ENCODE measurements at places on chromosomes 7 and 10.

GRCh38 chr7:116829041-116829440 is 33.3 kb upstream of the CAPZA2 start:
- DNase-seq = no peak

- DNase-seq = no peak
Measured at GRCh38 chr7:69076566-69076965, 521.7 kb upstream of the AUTS2 start.

- no peak for DNase-seq
Measured at GRCh38 chr10:85967594-85967993, 399.0 kb downstream of the GRID1 start.

DNA sequence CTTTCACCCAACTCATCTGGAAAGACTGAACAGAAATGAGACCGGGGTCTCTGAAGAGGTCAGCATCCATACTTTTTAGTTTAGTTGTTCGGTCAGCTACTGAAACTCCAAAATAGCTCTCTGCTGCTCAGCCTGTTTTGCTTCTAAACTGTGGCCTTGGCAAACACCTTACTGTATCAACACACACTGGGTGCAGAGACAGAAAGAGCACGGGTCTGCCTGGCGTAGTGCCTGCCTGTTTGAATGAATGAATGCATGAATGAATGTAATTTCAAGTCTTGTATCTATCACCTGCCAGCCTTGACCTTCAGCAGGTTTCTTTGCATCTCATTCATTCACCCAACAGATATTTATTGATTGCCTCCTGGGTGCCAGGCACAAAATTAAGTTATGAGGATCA is 98.4 kb downstream of the PLPP4 start:
- DNase-seq = no peak

GRCh38 chr7:85565276-85565675 is 378.4 kb upstream of the SEMA3D start:
- DNase-seq = no peak

- no peak for DNase-seq
Measured at GRCh38 chr7:18902892-18903291, 214.5 kb downstream of the TWIST1 start.

DNA sequence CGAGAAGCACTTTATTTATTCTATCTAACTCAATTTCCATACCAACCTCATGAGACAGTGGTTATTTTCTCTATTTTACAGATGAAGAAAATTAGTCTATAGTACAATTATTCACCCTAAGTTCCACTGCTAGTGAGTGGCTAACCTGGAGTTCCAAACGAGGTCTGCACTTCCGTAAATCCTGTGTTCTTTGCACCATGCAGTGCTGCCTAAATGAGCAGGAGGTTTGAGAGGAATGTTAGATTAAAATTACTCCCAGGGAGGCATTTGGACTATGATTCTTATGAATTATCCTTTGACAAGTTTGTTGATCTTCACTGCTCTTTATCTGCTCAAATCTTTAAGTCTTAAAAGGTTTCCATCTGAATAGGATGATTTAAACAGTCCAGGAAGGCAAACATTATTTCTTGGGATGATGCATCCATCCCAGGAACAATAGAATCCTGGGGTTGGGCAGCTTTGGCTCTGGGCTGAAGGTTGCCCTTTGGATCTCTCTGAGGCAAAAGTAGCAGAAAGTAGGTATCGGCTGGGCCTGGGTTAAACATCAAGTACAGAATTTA is 400.8 kb downstream of the REEP3 start:
- DNase-seq = no peak

GRCh38 chr10:132388891-132389432 is 8.0 kb upstream of the PWWP2B start:
- no peak for DNase-seq

DNA sequence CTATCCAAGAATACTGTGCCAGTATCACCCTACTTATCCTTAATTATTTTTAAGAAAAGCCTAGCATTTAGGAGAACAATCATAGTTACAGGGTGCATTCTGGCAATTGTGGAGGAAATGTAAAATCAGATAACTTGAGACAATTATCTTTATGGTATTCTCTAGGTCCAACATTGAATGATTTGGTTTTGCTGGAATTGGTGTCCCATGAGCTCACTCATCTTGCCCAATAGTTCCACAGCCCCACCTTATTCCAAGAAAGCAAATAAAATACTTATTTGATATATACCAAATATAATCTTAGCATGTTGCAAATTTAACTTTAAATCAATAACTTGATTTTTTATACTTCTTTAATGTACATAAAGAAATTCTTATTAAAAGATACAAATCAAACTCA is 65.3 kb downstream of the DGKB start:
- no peak for DNase-seq

DNA sequence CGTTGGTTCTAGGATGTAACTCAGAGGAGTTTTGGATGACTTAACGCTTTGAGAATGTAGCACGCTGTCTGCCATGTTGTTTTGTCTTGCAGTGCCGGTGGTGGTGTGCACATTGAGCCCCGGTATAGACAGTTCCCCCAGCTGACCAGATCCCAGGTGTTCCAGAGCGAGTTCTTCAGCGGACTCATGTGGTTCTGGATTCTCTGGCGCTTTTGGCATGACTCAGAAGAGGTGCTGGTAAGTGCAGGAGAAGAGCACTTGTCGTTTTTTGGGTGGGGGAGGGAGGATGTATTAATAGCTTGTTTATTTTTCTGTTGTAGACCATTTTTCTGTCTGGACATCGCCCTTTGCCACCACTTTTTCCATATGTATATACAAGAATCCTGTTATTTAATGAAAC is 6.3 kb downstream of the NDUFB2 start:
- no peak for DNase-seq

DNA sequence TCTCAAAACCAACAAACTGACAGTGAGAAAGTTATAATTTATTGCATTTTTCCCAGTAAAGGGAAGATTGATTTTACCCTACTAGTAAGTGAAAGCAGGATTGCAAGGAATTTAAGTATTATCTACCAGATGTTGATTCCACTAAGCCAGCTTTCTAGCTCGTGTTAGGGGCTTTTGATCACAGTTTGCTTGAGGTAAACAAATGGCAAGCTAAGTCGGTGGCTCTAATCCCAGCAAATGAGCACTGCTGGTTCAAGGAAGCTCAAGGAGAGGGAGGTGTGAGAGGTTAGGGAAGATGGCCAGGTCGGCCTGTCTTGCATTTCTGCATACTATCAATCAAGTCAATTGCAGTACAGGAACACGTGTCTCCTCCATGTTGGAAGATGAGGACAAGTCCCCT is 448.7 kb upstream of the POM121L12 start:
- no peak for DNase-seq

- DNase-seq = no peak
Measured at GRCh38 chr7:14626076-14626475, 276.5 kb downstream of the DGKB start.

GRCh38 chr10:128416231-128416630 is 290.0 kb upstream of the MKI67 start:
- DNase-seq = no peak

DNA sequence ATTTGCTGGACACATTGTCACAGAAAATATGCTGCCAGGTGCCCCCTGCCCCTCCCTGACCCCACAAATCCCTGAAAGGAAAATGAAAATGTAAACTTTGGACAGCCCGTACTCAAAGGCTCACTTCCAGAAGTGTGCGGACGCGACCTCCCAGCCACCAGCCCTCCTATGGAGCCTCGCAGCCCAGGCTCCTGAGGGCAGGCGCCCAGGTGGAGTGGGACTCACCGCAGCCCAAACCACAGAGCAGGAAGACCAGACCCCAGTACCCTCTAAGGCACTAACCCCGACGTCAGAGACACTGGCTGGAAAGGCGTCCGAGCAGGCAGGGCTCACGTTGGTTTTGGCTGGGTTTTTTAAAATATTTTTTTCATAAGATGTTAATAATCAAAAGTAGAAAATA is 57.3 kb downstream of the CSGALNACT2 start:
- peak; percentile 51 for DNase-seq

DNA sequence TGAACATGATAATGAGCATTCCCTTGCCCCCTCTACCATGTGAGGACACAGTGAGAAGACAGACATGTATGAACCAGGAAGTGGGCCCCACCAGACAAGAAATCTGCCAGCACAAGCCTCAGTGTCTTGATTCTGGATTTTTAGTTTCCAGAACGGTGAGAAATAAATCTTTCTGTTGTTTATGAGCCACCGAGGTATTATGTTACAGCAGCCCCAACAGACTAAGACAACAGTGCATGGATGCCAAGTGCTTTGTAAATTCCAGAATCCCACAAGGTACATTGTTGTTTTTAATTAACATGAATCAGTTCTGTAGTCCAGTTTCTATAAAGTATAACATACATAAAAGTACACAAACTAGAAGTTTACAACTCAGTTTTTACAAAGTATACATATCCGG is 162.2 kb downstream of the ARHGAP21 start:
- no peak for DNase-seq

DNA sequence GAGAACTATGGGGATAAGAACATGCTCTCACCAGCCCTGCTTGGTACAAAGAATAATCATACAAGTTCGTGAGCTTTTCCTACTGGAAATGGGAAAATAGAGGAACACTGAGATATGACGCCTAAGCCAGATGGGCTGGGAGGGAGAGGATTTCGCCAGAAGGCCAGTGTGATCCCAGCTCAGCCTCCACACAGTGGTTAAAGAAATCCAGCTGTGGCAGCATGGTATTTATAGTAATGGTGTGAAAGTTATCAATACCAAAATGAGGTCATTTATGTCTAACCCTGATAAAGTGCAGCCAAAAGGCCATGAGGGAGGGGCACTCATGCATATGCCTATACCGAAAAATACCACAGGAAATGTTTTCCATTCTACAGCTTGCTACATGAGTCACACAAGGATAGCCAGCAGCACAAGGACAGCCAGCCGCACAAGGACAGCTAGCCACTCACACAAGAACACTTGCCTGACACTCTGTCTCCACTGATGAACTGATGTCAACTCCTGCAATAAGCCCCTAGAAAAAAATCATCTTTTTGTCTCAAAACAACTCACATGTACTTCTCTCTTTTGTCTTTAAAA is 49.4 kb downstream of the FRMPD2 start:
- DNase-seq = no peak

- no peak for DNase-seq
Measured at GRCh38 chr7:43553999-43554398, 28.9 kb upstream of the STK17A start.

DNA sequence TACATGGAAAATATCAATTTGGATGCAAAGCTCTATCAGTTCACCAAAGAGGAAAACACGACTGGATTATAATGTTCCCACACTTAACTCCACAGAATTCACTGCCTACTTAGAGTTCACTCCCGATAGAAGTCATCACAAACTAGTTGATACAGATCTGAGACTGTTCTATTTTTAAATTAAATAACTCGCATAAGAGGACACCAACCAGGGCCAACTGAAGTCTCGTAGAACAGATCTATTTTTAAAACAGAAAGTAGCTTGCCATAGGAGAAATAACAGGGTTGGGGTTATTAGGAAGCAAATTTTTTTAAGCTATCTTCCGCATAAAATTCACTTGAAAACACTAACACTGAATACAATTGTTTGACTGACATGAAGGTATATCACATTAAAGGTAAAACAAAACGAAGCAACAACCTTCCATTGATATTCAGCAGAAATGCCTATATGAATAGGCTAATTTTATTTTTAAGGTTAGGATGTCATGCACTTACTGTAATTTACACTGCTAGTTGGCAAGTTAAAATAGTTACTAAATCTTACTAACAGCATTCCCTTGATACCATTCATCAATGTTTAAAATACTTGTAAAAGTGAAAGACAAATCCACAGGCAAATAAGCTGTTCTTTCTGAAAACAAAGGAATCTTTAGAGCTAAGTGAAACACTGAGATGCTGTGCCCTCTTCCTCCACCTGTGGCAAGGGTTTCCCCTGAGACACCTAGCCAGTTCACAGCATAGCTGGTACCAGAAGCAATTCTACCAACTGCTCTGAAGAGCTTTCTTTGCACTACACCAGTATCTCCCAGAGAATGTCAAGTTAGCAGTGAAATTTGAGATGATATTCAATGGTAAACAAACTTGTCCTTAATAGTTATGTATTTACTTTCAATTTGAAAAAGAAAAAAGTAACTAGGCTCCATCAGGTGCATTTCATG is 186.7 kb upstream of the ANK3 start:
- no peak for DNase-seq

DNA sequence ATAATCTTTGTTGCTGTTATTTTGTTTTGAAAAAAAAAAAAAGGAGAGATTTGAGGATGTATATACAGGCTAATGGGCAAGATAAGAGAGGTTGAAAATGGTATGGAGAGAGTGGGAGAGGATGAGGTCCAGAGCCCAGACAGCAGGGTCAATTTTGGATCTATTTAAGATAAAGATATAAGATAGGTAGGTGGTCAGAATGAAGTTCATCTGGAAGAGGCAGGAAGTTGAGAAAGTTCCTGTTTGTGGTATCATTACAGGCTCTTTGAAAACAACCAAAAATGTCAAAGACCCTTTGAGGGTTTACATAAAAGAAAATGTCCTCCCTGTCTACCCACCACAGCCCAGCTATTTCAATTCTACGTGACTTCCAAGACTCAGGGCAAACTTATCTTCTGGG is 7.5 kb downstream of the CEP41 start:
- no peak for DNase-seq
